ENCODE measurements at places on chromosomes 11 and 22. TPM values are rescaled to one million over a fixed set of nuclear protein-coding genes. Genes with fewer than 3 reads are reported as not detected.

Gene BBOX1
- 0.02 TPM for polyA plus RNA-seq

Gene TEX54
- not detected for polyA plus RNA-seq

DNA sequence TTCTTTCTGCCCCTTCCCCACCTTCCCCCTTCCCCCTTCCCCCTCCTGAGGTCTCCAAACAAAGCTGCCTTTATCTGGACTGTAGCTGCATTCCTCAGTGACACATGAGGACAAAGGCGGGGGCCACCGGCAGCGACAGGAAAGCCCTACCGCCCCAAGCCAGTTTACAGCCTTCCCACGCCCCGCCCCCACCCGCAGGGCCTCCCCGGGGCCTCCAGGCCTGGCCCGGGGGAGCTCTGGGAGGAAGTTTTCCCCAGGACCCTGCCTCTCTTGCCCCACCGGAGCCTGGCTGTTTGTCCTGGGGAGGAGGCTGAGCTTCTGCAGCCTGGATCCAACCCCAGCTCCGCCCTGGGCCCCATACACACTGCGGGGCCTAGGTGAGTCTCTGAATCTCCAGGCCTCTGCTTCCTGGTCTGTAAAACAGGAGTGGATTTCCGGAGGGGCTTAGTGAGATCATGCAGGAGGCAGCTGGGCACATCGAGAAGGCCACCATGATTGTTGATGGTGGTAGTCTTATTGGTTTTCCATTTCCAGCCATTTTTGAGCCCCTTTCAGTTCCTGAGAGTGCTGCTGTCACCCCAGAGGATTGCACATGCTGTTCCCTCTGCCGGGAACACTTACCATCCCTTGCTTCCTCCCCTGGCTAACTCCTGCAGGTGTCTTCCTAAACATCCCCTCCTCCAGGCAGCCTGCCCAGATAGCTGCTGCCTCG, 130.7 kb downstream of the MN1 start:
- no peak for DNase-seq

DNA sequence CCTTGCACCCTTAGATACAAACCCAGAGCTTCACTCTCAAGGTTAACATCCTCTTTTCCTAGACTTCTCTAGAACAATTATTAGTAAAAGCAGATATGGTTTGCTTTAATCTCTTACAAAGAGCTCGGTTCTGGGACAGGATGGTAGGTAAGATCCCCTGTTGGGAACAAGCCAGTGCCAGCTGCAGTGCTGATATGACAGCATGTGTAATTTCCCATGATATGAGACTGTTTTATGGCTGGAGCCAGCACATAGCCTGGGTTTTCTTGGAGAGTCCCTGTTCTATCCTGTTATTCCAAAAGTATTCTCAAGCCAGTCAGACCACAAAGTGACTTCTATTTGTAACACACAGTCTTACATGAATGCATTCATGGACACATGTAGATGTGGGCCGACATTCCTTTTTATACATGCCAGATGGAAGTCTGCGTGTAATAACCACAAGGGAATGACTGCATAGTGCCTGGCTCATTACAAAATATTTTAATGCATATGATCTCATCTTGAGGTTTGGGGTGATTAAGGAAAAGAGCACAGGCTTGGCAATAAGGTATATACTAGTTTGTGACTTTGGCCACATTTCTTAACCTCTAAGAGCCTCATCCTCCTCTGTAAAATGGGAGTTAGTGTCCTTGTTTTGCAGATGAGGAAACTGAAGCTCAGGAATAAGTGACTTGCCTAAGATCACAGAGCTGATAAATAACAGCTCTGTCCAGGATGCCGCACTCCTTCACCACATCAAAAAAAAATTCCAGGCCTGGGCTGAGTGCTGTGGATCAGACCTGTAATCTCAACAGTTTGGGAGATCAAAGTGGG, 21.8 kb downstream of the CLMP start:
- DNase-seq: no peak

DNA sequence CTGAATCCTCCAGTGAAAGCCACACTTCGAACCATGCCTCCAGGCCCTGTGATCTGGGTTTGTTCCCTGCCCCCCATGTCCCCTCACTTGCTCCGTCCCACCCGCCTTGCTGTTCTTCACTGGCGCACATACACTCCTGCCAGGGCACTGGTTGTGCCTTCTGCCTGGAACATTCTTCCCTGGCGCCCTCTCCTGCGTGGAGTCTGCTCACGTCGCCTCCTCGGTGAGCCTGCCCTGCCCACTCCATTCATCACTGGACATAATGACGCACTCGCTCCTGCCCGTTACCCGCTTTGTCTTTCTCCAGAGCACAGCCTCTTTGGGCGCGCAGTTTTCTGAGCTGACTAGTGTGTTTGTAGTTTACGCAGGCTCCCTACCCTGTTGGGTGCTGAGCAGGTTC, 21.0 kb upstream of the MIEF1 start:
- no peak for DNase-seq

DNA sequence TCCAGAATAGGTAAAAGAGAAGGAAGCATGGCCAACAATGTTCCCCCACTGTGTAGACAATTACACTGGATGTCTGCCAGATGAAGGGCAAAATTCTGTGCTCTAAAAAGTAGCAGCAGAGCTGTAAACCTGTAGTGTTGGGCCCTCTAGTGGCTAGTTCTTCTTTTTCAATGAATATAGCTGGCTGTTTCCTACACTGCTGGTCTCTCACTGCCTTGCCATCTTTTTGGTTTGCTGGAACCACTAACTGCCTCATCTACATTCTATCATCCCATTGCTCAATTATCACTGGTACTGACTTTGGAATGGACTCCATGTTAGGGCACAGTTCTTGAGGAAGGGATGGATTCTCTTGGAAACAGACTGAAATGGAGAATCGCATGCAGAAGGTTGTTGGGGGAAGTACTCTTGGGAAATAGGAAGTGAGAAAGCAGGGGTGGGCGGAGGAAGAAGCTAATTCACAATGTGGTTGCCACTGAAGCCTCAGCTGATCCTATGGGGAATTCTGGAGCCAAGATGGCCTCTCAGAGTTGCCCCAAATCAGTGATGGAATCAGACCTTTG, 17.9 kb downstream of the KCNE3 start:
- DNase-seq: peak; percentile 56

DNA sequence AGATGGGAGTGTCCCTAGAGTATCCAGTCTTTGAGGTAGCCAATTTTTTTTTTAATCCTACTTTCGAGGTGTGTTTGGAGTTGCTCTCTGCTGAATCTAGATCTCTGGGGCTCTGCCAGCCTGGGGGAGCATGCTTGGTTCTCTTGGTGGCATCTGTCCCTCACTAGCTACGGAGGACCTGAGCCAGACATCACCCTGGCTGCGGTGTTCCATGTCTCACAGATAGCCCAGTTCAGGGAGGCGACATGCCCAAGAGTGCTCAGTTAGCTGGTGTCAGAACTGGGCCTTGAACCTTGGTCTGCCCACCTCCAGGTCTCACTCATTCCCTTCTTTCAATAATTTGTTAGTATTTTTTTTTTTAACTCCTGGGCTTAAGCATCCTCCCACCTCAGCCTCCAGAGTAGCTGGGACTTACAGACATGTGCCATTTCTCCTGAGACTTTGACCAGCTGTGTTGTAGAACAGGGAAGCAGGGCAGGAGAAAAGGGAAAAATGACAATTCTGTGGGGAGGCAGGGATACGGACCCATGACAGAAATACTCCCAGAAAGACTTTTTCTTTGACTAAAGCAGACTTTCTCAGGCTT, 621 bp downstream of the HMOX1 start:
- peak; percentile 40 for DNase-seq

GRCh38 chr11:55503449-55503848, 50.8 kb upstream of the OR4C15 start:
- no peak for DNase-seq
